HEK293T (cell line): ENCODE measurements at places on chromosomes 6 and 20.

DNA sequence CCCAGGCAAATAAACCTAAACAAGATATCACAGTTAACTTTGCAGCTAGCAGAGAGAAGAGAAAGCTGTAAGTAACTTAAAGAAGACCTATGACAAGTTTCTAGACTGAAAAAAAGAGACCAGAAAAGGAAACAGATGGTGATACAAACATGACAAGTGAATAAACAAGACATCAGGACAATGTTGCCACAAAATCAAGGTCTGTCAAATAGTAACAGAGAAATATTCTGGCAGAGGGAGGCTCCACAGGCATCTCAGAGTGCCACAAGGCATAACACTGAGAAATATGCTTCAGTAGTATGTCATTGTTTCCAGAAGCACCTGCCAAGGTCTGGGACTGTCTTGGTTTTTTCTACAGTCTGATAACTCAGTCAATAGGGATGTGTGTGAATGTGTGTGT lies 332.2 kb downstream of the KHDRBS2 start:
- DNase-seq, result no peak

DNA sequence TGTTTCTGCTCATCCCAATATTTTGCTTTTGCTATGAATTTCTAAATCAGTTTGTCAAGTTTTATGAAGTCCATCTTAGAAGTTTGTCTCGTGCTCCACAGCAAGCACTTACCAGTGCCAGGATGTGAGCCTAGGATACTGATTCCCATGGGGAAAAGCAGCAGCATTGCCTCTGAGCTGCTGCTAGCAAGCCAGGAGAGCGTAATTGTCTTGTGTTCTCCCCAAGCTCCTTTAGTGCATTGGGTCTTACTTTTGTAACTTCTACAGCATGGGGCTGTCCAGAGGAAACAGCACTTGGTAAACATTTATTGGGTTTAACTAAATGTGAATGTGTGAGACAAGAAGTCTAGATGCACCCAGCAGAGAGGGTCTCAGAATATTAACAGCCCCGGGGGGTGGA lies 76.1 kb downstream of the RNF182 start:
- DNase-seq, result no peak

DNA sequence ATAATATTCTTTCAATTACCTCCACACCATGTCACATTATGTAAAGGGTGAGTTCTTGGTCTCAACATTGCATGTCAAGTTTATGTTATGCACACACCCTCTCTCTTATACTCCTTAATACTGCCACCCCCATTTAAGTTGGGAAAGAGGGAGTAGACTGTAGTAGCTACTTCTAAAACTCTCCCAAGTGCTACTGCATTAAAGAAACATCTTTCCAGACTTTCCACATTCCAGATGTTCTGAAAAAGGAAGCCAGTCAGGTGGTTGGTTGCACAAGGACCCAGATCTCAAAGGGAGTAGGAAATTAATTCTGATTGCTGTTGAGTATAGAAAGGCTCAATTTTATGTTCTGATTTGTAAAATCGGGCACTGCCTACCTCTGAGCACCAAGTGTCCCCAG lies 419.5 kb downstream of the CD83 start:
- no peak for DNase-seq

DNA sequence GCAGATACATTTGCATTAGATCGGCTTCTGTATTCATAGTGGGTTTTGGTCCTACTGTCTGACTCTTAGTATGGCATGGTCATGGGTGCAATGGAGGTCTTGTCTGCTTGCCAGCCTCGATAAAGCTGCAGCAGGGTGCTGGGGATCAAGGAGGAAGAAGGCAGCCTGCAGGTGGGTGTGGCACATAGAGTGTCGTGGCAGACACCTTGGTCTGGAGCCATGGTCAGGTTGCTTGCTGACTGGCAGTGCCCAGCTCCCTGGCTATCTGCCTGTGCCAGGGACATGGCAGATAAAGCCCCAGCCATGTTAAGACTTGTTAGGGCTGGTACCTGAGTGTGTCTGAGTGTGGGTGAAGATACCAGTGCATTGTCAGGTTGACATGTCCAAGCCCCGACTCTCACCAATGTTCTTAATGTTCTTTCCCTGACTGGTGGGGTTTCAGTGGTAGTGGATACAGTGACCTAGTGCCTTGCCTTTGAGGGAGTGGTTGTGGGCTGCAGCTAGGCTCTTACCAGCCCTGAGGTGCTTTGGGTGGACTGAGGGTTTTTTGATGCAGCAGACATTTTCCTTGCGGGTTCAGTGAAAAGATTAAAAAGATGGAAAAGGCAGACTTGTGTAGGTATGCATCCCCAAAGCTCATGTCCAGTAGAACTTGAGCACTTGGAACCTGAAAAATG lies 1.8 kb downstream of the FAM83D start:
- no peak for DNase-seq
